ENCODE measurements at places on chromosomes 12 and 14.

GRCh38 chr12:83889745-83890144 lies 1022.9 kb downstream of the SLC6A15 start:
- no peak for DNase-seq

DNA sequence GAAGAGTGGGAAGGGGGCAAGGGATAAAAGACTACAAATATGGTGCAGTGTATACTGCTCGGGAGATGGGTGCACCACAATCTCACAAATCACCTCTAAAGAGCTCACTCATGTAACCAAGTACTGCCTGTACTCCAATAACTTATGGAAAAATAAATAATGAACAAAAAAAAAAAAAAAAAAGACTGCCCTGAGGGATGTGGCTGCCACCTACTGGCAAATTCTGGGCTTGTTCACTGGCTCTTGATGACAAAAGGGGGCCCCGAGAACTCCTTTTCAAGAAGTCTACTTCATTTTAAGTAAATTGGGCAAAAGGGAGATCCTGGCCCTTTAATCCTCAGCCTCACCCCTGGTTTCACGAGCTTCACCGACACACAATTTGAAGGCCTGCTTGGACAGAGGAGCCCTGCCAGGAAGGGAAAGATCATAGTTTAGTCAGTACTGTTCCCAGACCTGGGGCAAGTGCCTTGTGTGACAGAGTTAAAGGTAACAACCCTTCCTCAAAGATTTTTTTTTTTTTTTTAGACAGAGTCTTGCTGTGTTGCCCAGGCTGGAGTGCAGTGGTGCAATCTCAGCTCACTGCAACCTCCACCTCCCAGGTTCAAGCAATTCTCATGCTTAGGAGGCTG lies 26.1 kb upstream of the STAC3 start:
- peak; percentile 45 for DNase-seq

- no peak for DNase-seq
Measured at GRCh38 chr14:52700701-52701172, 5.4 kb upstream of the ERO1A start.

- DNase-seq, result no peak
Measured at GRCh38 chr12:41034686-41035085, 153.4 kb upstream of the PDZRN4 start.

- DNase-seq, result no peak
Measured at GRCh38 chr14:68447581-68448251, 345.2 kb downstream of the ZFP36L1 start.

DNA sequence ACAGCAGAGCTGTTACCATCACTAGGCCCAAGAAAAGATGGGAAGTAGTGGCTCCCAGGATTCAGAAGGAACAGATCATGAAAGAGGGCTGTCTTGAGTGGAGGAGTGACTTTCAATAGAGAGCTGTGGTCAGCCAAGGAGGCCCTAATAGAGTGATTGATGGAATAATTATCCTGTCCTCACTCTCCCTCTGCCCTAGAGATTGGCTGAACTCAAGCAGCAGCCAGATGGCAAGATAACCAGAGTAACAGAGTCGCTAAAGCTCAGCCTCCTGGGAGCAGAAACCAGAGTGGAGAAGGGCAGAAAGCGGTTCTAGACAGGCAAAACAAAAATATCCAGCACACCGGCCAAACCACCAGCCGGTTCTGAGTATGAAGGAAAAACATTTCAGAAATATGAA lies 23.1 kb downstream of the GMFB start:
- DNase-seq, result no peak

GRCh38 chr14:92404421-92404820 lies 81.5 kb downstream of the SLC24A4 start:
- DNase-seq, result no peak

DNA sequence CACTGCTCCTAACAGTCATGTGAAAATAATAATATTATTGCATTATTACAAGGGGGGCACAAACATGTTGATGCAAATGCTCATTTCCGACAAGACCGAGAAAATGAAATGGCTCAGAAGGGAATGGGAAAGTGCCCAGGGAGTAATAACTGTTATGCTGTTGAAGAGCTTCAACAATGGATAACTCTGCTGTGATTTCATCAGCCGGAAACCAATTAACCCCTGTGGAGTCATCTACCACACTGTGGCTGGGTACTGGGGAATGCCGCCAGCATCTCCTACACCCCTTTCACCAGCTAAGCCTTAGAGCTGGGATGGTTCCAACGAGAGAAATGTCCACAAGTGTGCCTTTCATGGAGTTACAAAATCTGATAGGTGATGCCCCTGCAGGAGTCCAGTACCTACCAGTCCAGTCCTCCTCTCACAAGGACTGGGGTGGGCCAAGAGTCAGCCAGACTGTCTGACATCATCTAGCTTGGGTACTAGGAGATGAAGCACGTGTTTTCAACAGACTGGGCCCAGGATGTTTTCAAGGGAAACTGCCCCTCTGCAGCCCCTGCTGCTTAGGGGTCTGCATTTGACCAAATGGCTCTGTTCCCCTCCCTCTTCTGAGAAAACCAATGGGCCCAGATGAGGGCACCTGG lies 509.3 kb upstream of the CCDC196 start:
- no peak for DNase-seq

DNA sequence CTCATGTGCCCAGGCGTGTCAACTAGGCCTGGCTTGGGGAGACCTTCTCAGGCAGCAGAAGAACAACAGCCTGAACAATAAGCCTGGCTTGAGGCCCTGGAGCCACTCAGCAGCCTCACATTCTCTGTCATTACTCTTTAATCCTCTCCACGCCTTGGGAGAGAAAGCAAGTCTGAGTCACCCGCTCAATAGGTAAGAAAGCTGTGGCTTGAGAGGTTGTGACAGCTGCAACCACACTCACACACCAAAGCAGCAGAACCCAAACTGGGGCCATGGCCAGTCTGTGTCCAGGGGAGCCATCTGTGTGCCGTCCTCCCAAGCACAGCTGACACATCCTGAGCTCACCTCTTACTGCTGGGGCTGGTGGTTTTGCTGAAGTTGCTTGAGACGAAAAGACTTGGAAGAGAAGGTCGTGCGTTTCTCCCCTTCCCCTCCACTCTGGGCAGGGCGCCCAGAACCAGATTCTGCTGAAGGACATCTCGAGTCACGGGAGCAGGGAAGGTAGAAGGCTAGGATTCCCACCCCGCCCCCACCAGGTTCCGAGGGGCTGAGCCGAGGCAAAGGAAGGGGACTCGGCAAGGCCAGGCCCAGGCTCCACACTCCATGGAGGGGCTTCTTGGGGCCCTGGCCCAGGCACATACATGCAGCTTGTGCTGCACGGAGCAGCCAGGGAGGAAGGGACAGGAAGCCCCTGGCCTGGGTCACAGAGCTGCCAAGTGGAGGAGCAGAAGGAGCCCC lies 5.5 kb downstream of the TMEM63C start:
- DNase-seq, result no peak

DNA sequence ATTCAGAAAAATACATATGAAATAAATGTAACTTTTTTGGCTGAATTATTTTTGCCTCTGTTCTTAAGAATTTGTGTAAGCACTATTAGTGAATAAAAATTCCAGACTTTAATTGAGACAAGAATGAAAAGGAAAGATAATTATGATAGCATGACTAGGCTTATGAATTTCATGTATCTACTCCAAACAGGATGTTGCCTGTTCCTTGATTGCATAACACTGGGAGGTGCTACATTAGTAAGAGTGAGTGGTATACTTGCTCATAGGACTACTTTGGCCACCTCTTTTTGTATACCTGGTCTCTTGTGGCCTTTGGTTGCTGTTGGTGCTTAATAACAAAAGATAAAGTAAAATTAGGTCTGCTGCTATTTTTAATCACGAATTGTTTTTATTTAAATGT lies 112.8 kb downstream of the NAV3 start:
- no peak for DNase-seq

GRCh38 chr12:106580671-106581508 lies 1.9 kb upstream of the RFX4 start:
- no peak for DNase-seq

- DNase-seq, result no peak
Measured at GRCh38 chr14:74407801-74408154, 18.2 kb downstream of the SYNDIG1L start.

- no peak for DNase-seq
Measured at GRCh38 chr14:71355324-71356201, 448.3 kb downstream of the PCNX1 start.

DNA sequence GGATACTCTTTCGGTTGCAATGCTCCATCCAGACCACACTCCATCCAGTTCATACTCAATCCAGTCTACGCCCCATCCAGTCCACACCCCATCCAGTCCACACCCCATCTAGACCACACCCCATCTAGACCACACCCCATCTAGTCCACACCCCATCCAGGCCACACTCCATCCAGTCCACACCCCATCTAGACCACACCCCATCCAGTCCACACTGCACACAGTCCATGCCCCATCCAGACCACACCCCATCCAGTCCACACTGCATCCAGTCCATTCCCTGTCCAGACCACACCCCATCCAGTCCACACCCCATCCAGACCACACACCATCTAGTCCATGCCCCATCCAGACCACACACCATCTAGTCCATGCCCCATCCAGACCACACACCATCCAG lies 116.0 kb upstream of the RTL1 start:
- peak; percentile 2 for DNase-seq

- no peak for DNase-seq
Measured at GRCh38 chr14:53316504-53316903, 163.4 kb upstream of the DDHD1 start.

GRCh38 chr14:61478971-61479473 lies 157.6 kb downstream of the PRKCH start:
- DNase-seq, result peak; percentile 57

- no peak for DNase-seq
Measured at GRCh38 chr12:32010631-32011336, 51.6 kb downstream of the RESF1 start.

- no peak for DNase-seq
Measured at GRCh38 chr12:118119449-118119879, 15.7 kb upstream of the VSIG10 start.

GRCh38 chr12:121789800-121790728 lies 3.4 kb downstream of the RHOF start:
- DNase-seq, result peak; percentile 93

- no peak for DNase-seq
Measured at GRCh38 chr14:88477513-88478250, 77.1 kb downstream of the PTPN21 start.

DNA sequence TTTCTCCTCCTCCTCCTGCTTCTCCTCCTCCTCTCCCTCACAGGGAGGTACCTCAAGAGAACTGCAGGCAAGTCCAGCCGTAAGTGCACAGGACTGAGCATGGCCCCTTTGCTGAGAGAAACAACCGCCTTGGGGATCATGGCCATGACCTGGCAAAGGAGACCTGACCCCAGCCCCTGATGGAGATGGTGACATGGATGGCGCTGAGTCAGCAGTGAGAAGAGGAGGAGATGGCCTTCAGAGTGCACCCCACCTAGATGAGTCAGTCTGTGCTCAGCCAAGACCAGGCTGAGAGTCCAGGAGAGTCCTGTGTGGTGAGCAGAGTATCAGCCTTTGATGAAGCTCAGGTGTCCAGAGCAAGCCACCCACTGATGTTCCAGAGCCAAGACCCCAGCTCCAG lies 36.4 kb downstream of the MEG3 start:
- no peak for DNase-seq

DNA sequence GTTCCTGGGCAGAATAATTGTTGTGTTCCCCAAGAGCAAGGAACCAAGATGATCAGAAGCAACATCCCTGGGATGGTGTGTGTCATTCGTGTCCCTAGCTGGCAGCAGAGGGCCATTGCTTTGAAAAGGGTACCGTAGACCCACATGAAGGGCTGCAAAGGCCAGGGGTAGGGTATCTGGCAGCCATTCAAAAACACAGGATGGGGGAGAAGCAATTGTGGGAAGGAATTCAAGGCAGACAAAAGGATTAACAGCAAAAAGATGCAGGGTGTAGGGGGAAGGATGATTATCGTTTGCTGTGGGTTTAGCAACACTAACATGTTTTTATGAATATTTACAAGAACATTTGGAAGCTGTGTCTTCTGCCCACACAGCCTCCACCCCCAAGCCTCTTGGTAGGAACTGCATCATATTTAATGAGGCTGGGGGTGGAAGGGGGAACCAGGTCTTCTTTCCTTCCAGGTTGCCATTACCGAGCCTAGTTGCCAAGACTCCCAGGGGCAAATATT lies 169.0 kb upstream of the G2E3 start:
- no peak for DNase-seq

GRCh38 chr14:91521061-91521640 lies 11.0 kb upstream of the PPP4R3A start:
- no peak for DNase-seq

- no peak for DNase-seq
Measured at GRCh38 chr14:100688051-100688450, 38.6 kb upstream of the DLK1 start.

GRCh38 chr12:23141335-23141734 lies 516.4 kb downstream of the ETNK1 start:
- DNase-seq, result no peak

DNA sequence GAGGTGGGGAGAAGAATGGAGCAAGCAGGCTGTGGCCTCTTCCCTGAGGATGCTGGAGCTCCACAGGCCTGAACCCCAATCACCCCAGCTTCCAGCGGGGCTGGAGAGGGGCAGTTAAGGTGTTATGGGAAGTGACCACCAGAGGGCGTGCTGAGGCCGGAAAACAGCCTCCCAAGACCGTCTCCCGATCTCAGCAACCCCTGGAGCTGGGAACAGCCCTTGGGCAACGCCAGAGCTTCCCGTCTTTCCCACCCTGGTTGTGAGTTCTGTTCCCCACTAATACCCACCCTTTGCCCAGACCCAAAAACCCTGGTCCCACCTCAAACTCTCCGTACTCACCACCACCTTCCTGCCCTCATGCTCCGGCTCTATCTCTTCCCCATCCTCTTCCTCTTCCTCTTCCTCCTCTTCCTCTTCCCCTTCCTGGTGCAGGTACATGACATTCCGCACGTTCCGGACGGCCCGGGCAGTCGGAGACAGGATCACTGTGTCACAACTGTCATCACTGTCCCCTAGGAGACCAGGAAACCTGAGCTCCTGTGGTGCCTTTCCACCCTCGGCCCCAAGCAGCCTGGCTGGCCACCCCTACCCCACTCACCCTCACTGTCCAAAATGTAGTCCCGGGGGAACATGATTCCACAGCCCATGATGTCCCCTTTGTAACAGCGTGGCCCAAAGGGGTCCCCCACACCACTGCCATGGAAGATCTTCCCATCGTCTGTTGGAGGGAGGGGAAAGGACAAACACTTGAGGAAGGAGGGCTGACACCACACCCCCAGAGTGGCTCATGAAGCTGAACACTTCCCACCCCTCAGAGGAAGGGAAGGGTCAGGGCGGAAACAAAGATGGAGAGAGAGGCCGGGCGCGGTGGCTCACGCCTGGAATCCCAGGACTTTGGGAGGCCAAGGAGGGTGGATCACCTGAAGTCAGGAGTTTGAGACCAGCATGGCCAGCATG lies 12.9 kb downstream of the SPRYD3 start:
- peak; percentile 89 for DNase-seq

Measured in stimulated activated CD8-positive, alpha-beta memory T cell treated with anti-CD3 and anti-CD28 coated beads, Interleukin-4, amount 100 ng/mL, for 48 hours (primary cell).